ENCODE measurements at places on chromosomes 5 and 9.

- peak; percentile 37 for DNase-seq
Measured at GRCh38 chr5:149959406-149960236, 937 bp upstream of the SLC26A2 start.

DNA sequence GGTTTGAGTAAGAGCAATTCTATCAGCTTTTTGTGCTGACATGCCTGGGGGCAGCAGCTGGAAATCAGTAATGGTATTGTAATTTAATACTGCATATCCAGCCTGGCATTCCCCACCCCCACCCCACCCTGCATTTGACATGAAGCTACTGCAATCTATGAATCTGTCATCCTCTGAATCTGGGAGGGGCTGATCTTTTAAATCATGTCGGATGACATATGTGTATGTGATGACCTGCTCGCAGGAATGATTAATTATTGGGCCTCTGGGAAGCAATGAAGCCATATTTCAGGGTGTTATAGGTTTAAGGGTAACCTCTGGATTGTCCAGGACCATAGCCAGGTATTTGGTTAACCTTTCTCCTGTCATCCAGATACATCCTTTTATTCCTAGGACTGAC lies 64.6 kb upstream of the RASGRF2 start:
- no peak for DNase-seq

DNA sequence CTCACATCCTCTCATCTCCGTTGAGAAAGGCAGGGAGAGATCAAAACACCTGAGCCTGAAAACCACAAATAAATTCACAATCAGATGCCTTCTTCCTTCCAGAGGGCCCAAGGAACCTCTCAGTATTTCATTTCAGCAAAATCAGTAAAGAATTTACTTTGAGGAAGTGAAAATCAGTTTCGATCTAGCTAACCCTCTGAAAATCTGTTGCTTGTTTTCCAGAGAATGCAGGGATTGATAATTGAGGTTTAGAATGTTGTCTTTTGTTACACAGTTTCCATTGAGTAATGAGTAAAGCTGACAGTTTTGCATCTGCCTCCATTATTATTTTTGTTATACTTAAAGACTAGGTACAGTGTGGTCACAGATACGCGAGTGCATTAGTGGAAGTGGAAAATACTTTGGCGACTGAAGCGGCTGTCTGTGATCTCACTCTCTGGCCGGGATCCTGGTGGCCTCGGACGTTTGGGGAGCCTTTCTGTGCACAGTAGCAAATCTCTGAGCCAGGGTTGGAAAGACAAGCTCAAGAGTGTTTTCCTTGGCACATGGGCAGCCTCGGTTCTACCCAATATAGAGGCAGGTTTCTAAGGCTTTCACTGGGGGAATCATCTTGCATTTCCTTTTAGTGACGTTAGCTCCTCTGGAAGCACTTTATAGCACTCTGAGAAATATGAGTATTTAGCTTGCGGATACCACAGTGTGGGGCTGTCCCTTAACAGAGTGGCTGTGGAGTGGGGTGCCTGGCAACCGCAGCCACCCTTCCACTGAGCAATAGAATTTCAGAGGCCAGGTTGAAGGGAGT lies 32.2 kb upstream of the ANGPTL2 start:
- DNase-seq, result peak; percentile 9

DNA sequence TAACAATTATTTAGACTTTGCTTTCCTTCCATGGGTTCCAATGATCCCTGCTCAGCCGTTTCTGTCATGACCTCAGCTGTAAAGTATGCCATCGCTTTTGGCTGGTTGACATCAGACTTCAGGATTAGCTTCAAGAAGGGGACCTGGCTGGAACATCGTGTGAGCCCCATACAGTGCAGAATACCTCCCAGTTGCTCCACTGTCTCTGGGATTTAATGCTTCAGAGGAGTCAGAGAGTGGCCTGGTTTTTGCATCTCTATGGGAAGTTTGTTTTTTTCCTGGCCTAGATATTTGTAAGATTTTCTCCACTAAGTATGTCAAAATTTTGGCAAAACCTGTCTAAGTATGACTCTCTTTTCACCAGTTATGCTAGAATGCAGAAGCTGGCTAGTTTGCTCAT lies 216.9 kb downstream of the GABBR2 start:
- DNase-seq, result no peak

DNA sequence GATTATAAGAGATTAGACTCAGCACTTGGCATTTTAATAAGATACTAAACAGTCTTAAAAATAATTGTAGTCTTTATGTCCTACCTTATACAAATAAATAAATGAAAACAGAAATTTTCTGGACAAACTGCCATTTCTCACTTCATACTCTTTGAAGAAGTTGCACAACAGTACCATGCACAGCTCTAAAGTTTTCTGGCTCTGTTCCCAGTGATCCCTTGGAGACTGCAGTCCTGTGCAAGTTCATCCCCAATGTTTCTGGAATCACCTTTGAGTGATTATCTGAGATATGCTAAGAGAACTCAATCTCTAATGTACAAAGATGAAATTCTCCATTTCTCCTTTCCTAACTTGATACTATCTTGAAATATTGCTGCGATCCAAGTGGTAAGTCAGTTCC lies 330.4 kb upstream of the EDIL3 start:
- no peak for DNase-seq

- no peak for DNase-seq
Measured at GRCh38 chr9:114829574-114830440, 24.0 kb upstream of the TNFSF15 start.

- no peak for DNase-seq
Measured at GRCh38 chr5:168784454-168784853, 205.3 kb upstream of the PANK3 start.

DNA sequence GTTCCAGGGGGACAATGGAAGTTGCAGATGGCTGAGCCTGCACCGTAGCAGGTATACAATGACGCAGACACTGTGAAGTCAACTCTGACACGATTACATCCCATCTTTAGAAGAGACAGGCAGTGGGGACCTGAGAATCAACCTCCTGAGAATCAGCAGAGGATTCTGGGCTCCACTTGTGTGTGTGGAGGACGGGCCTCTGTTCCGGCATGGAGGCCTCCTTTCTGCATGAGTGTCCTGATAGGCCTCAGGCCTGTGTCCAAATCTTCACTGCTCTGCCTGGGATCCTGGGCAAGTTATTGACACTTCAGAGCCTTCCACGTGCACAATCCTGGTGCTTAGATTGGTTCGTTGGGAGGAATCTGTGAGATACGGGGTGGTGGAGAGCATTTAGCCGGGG lies 151.2 kb upstream of the COL5A1 start:
- DNase-seq, result no peak

- DNase-seq, result no peak
Measured at GRCh38 chr9:20511686-20512085, 110.6 kb downstream of the MLLT3 start.

DNA sequence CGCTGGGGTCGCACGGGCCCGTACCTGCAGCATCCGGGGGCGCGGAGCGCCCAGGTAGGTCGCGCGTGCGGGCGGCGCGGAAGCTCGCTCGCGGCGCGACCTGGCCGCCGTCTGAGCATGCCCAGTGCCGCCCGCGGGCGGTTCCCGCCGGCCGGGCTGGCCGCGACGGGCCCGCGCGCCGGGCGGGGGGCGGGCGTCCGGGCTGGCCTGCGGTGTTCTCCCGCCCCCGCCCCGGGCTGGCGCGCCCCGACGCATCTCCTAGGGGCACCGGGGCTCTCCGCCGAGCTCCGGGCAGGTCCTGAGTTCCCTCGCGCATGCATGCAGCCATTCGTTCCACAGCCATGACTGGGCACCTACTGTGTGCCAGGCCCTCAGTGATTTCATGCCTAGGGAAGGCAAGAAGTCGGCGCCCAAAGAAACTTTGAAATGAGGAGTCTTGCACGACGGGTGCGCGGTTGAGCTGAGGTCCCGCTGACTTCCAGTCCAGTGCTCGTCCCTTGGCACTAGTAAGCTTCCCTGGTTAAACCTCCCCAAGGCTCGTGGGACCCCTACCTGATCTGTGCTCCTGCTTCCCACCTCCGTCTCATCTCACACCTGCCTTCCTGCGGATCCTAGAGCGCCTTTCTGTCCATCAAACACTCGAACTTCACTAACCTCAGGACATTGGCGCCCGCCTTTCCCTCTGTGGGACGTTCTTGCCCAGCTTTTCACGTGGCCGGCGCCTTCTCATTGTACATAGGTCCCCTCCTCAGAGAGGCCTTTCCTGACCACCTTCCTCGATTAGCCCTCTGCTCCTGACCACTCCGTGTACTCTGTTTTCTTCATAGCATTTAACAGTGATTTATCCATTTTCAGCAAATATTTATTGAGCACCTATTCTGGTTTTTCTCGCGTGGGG lies at the start of gene PTPN3:
Gene PTPN3, minus strand, starts transcription at position 113 of the 898 bp plus-strand sequence. CDS start 34,873 bp downstream, outside the sequence.
- no peak for DNase-seq

DNA sequence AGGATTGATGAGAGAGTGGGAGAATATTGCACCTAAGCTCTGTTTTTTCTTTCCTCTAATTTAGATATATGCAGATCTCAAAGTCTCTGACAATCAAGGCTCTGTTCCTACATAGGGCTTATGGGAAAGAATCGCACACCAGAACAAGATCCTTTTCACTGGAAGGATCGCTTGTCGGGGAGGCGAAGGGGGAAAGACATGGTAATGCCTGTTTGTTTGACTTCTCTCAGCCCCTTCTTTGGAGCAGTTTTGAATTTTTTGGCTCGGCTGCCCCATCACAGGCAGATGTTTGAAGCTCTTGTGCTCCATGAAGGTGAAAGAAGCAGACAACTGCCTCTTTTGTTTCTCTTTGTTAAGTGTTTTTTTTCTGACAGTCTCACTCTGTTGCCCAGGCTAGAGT lies 599.9 kb upstream of the ZNF608 start:
- DNase-seq, result no peak

- no peak for DNase-seq
Measured at GRCh38 chr9:135879237-135879601, 28.1 kb downstream of the CAMSAP1 start.

DNA sequence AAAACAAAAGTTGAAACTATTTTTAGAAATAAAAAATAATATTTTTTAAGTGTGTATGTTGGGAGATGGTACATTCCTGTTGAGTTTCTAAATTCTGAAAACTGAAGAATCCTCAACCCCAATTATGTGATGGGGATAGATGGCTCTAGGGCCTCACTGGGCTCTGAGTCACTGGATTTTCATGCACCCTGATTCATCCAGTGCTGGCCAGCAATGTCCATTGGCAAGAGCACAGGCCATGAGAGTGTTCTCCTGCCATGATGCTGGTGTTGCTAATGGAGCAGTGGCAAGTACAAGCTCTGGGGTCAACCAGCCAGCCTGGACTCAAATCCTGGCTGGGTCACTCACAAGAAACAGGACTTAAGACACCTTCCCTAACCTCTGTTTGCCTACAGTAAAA lies 23.3 kb downstream of the SMIM23 start:
- no peak for DNase-seq

GRCh38 chr5:35061211-35061770 lies 13.5 kb upstream of the AGXT2 start:
- no peak for DNase-seq

DNA sequence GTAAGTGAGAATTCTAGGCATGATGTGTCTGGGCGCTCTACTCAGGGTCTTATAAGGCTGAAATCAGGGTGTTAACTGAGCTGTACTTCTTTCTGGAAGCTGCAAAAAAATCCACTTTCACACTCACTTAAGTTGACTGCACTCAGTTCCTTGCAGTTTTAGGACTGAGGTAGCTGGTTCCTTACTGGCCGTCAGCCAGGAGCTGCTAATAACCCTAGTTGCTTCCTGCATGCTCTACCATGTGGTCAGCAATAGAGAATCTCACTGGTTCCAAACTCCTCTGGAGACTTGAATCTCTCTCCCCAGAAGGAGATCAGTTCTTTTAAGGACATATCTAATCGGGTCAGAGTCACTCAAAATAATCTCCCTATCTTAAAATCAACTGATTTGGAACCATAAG lies 911.2 kb downstream of the EFNA5 start:
- DNase-seq, result no peak

DNA sequence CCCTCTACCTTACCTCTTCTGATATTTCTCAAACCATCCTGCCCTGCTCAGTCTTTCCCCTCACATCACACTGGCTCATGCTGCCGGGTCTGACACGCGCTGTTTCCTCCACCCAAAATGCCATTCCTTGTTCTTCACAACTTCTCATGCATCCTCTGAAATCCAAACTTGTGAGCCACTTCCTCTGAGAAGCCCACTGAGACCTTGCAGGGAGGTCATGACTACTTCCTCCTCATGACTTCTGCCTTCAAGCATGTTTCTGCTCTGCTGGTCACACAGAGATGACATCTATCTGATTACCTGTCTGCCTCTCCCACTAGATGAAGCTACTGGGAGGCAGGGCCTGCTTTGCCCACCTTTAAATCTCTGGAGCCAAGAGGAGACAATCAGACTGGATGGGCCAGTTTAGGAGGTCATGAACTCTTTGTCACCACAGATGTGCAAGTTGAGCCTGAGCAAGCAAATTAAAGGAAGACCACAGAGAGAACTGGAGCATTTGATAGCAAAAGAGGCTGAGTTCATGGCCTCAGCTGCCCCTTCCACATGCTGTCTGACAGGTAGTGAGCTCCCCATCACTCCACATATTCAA lies 119.8 kb upstream of the TBC1D2 start:
- no peak for DNase-seq

DNA sequence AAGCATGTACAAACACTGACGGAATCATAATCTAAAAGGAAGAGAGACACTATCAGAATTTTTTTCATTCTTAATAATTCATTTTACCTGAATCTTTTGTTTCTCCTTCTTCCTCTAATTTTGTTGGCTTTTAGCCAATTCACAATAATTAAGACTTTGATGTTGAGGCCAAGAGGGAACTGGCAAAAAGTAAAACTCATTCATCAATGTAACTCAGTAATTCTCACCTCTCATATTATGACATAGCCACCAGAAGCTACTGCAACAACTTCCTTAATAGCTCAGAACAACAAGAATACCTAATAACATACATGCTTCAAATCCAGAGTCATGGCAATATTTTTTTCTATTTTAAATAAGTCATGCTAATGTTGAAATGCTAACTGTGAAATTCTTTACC lies 64.5 kb downstream of the MCTP1 start:
- no peak for DNase-seq
